ENCODE measurements at places on chromosomes 2 and 18. TPM values are rescaled to one million over a fixed set of nuclear protein-coding genes. Genes with fewer than 3 reads are reported as not detected.

SP140 gene
- total RNA-seq = 71.3 TPM

EPHA4 gene
- 5.9 TPM for total RNA-seq

POTEE gene
- total RNA-seq = 0.50 TPM

DNA sequence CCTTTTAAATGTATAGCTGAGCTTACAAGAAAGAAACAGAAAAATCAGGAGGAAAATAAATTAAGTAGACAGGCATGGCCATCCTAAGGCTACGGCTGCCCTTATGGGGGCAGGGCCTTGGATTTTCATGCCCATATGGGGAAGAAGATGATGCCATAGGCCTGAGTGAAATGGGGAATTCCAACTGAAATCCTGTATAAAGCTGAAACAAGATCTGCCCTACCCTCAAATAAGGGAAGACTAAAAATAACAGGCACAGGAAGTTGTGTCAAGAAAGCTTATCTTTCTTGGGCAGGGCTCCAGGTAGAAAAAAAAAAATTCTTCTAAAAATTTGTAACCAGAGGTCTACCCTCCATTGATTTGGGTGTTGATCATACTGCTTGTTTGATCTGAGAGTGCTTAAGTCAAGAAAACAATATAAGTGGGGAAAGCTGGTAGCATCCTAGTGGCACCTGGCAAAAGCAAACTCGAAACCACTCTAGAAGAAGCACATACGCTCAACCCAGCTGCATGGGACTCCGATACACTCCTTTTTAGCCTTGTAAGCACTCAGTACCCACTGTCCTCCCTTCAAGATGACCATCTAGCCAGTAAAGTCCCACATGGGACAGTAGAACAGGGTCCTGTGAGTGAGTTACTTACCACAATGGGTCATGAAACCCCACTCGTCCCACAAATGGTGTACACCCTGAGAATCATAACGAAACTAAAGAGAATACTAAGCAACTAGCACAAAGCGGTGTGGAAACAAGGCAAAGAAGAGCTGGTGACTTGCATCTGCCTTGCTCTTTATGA, 22.3 kb downstream of the DNAH7 start:
- DNase-seq = no peak

DNA sequence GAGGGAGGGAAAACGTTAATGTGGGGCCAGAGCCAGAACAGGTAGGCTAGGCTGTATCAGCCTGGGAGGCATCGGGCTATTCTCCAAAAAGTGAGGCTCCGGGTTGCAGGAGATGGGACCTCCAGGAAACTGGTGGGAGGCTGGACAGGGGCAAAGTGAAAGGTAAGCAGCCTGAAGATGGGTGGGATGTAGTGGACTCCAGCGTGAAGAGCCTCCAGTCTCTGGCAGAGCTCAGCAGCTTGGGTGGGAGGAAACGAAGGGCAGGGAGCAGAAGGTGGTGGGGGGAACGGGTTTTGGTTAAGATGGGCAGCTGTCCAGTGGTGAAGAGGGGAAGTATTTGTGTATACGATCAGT, 3.1 kb upstream of the EMX1 start:
- no peak for DNase-seq

DNA sequence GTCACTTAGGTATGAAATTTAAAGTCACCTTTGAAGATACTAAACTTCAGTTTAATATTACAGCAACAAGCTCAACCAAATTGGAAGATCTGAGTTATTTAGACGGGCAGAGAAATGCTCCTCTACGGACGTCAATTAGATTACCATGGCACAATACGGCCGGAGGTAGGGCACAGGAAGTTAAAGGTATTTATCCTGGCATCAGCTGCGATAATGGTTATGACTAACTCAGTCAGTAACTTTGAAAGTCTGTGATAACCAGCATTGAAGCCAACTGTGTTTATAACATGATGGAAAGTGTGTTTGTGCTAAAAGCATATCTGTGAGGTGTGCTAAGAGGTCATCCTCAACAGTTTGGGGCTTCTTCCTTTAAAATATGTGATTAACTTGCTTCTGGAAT, 117.3 kb downstream of the WDSUB1 start:
- DNase-seq = no peak

GRCh38 chr2:200689115-200689514, 103.3 kb downstream of the AOX1 start:
- no peak for DNase-seq

- no peak for DNase-seq
Measured at GRCh38 chr2:149645391-149645790, 57.8 kb upstream of the MMADHC start.

DNA sequence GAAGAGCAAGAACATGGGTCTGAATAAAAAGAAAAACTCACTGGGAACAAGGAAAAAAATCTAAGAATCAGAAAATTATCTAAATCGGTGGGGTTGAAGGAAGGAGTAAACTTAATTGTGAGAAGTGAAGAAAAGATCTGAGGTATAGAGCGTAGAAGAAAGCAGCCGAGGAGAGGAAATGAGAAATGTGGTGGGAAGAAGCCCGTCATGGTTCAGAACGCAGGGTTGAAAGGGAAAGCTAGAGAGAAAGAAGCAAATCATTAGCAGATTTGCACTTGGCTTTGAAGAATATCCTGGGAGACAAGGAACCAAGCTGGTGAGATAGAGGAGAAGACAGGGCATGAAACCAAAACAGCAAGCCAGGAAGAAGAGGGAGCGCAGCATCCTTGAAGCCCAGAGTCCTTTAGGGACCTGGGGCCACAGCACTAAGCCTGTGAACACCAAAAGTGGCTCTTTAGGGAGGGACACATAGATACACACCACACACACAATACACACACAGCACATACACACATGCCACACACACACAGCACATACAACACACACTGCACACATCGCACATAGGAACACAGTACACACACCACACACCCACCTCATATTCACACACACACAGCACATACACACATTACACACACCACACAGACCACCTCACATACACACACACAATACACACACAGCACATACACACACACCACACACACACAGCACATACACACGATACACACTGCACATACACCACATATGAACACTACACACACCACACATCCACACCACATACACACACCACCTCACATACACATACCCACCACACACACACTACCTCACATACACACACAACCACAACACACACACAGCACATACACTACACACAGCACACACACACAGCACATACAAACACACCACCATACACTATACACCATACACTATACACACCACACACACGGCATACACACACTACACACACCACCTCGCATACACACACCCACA, 274.6 kb downstream of the ETAA1 start:
- no peak for DNase-seq

DNA sequence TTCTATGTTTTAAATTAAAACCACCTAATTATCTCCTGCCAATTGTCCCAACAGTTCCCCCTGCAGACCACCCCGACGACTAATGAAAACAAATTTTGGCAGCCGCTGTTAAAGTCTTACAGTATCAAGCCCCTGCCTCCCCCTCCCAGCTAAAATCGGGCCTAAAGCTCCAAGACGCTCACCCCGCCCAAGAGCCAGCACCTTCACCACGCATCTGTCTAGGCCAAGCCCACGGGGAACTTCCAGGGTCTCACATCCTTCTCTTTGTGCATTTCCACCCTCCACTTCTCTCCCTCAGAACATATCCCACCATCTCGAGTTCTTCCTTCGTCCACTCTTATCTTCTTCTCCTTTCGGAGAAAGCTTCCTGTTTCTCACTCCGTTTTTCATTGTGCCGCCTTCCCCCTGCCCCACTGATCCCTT, 445 bp downstream of the PRPF40A start:
- DNase-seq = peak; percentile 59

GRCh38 chr18:26438980-26439379, 109.4 kb downstream of the KCTD1 start:
- DNase-seq = no peak

GRCh38 chr2:237156857-237157779, 71.4 kb downstream of the COPS8 start:
- no peak for DNase-seq

- no peak for DNase-seq
Measured at GRCh38 chr2:18519914-18520450, 40.5 kb downstream of the RDH14 start.

GRCh38 chr18:32906506-32907310, 133.9 kb upstream of the KLHL14 start:
- no peak for DNase-seq
